Stimulated activated CD4-positive, alpha-beta T cell treated with anti-CD3 and anti-CD28 coated beads, TNF-alpha, amount 100 ng/mL, for 1 hour (primary cell): ENCODE measurements at places on chromosomes 13 and 19.

DNA sequence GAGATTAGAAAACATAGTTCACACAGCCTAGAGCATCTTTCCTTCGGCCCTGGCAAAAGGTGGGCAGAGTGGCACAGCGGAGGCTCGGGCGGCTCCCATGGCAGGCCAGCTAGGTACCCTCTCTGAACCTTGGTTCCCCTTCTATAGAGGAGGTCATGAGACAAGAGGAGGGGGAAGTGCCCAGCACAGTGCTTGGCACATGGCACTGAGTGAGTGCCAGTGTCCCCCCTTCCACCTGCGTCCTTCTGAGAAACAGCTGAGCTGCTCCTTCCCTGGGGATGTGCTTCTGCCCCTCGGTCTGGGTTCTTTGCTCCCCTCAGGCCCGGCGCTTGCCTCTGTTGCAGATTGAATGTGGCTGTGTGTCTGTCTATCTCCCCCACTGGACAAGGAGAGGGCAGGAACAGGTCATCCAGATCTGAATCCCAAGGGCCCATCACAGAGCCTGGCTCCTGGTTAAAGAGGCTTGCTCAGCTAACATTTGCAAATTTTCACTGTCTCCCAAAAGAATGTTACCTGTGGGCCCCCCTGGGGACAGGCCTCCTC lies 165.6 kb downstream of the USP12 start:
- DNase-seq, result no peak

DNA sequence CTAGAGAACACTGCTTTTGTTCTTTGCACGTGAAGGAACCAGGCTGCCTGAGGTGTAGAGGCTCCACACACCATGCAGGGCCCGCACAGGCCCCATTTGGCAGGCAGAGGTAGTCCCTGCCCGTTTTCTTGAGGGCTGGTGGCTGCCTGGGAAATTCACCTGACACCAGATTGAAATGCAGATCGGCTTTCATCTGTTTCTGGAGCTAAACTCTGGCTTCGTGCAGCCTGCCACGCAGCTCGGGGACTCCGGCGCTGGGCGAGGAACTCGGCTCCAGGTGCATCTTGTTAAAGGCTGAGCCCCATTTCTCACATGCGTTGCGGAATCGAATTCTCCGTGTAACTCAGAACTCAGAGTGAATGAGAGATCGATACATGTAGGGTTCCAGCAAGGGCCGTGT lies 37.7 kb downstream of the ATP11A start:
- no peak for DNase-seq

- no peak for DNase-seq
These were observed 520.3 kb downstream of the DIAPH3 start for GRCh38 chr13:59643364-59643841.

GRCh38 chr19:16571822-16572331 lies 338 bp downstream of the SLC35E1 start:
- no peak for DNase-seq

- no peak for DNase-seq
These were observed 110.0 kb upstream of the SOX21 start for GRCh38 chr13:94822356-94822755.

DNA sequence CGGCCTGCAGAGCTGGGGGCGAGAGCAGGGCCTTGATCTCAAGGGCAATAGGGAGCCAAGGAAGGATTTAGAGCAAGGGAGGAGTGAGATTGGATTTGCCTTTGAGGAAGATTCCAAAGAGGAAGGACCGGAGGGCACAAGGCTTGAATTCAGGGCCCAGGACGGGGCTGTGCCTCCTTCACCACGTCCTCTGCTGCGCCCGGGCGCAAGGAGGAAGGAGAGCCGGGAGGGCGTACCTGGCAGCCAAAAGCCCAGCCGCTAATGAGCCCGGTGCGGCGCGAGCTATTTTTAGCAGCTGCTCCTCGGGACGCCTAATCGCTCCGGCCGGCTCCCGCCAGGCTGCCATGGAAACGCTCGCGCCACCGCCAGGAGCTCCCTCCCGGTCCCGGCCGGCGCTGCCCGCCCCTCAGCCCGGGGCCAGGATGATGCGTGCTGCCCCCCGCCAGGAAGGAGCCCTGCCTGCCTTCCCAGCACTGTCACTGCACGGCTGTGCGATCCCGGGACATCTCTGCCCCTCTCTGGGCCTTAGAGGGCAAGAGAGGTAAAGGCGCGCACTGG lies 31.3 kb downstream of the TINCR start:
- no peak for DNase-seq

- no peak for DNase-seq
These were observed 7.7 kb downstream of the N4BP2L2 start for GRCh38 chr13:32530841-32531253.

DNA sequence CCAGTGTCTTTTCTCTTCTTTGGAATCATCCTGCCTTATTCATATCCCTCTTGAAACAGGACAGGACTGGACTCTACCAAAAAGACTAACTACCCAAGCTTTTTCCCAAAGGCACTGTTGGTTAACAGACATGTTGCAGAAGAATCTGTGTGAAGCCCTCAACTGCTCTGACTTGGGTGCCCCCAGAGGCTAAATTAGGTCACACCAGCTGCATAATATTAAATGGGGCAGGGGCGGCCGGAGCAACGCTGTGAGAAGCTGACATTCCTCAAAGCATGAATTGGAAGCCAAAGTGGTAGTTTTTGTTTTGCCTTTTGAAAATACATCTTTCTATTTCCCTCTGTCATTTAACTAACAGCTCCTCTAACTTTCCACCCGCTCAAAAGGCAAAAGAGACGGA lies 185.9 kb downstream of the LHFPL6 start:
- DNase-seq, result no peak

DNA sequence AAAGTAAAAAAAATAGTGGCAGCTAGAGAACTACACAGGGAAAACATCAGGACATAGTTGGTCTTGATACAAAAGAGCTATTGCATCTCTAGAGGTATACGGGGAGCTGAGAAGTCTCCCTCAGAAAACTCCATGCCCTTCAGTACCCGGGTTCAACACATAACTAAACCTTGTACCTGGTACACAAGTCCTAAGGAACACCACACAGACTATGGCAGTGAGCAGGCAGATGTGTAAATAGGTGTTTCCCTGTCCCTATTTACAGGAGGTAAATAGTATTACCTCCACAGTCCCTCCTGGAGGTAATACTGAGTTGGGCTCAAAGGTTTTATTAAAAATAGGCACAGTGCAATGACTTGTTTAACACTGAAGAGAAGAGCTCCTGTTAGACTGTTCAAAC lies 5.9 kb downstream of the FGF14 start:
- DNase-seq, result no peak

GRCh38 chr13:40206241-40207000 lies 460.0 kb downstream of the FOXO1 start:
- peak; percentile 31 for DNase-seq

- DNase-seq, result no peak
These were observed 14.4 kb downstream of the CEACAM4 start for GRCh38 chr19:41612483-41612882.

DNA sequence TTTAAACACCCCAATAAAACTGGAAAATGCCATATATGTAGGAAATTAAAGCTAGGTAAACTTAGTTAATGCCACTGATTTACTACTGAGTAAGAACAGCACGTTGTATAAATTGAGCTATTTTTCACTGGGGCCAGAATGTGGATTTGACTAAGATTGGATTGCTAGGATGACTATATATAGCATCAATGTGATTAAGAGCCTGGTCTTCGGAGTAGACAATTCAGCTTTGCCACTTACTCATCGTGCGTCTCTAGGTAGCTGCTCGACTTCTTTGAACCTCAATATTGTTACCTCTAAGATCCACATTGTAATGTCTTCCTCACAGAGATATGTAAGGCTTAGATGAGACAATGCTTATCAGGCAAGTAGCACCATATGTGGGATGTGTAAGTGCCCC lies 462.5 kb downstream of the KLF12 start:
- DNase-seq, result no peak

- no peak for DNase-seq
These were observed 181.5 kb downstream of the FOXO1 start for GRCh38 chr13:40484974-40485373.

- no peak for DNase-seq
These were observed at the start of gene ELANE for GRCh38 chr19:852136-853013. Gene ELANE, plus strand, starts transcription at chr19:852303. Its CDS starts 26 bp downstream, at chr19:852329.

- DNase-seq, result peak; percentile 72
These were observed 2.9 kb downstream of the CILP2 start for GRCh38 chr19:19540715-19541515.

GRCh38 chr13:48234566-48235340 lies 1.7 kb downstream of the ITM2B start:
- DNase-seq, result no peak

DNA sequence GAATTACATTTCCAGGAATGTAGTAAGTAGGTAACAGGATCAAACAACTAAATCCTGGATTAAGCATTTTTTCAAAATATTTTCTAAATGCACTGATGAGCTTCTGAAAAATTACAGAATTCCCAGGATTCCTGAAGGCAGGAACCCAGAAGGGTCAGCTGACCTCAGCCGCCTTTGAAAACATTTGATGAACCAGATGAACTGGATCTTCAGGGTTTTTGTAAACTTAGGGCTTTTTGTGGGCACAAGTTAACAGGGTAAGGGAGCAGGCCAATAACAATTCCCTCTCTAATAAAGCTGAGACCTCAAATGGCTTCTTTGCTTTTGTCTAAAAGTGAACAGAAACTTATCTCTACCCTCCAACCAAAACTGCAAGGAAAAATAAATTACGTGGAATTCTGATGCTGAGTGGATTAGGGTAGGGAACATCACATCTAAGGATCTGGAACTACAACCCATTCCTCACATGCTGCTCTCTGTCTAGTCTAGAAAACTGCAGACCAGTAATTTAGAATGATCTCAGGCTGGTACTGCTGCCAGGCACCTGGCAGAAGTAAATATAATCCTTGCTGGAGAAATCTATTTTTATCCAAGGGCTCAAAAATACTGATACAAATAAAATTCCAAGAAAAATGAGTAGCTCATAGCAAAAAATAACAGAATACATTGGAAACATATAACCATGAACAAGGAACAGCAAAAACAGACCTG lies 48.2 kb upstream of the N4BP2L1 start:
- no peak for DNase-seq

- DNase-seq, result no peak
These were observed 70.3 kb downstream of the ALOX5AP start for GRCh38 chr13:30805603-30806011.

DNA sequence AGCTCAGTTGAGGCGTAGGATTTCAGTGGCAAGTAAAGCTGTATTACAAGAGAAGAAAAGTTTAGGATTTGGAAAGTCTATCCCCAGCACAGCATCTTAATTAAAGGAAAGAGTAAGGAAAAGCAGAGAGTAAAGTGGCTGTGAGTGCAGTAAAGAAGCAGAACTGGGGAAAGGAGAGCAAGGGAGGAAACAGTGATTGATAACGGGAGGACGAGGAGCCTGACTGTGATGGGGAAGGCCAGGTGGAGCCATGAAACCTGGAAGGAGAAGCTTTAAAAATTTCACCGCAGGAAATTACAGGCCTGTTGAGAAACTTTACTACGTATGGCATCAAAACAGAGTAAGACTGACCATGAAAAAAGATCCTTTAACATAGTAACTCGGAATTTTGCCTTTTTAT lies 175.6 kb downstream of the SHISA2 start:
- DNase-seq, result no peak

DNA sequence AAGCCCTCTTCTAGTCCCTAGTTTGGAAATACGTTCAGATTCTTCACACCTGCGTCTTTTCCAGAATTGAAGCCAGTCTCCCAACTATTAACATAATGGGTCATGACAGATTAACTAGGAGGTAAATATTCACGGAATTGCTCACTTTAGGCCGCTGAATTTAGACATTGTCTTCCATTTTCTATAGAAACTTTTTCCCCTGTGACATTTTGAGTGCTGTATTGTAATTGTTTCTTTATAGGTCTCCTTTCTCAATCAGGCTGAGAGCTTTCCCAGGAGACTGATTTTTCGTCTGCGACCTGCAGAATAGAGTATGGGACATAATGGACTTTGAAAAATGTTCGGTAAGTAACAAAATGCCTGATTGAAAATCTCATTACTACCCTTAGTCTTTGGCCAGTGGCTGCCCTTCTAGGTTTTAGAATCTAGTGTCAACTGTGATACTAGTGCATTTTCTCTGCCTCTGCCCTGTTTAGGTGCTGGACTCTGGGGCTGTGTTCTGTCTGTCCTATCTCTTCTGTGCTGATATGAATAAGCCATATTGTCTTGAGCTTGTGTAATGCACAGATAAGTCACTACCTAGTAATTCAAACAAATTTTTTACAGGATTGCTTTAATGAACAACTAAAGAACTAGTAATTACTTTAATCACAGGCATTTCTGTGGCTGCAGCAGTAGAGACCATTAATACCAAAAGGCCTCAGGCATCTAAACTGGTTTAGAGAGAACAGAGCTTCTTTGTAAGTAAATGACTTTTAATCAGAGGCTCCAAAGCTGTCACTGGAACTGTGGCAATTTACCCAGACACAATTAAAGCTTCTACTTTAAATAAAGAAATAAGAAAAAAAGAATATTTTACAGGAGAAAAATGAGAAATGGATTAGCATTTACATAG lies 122.4 kb upstream of the FREM2 start:
- no peak for DNase-seq

DNA sequence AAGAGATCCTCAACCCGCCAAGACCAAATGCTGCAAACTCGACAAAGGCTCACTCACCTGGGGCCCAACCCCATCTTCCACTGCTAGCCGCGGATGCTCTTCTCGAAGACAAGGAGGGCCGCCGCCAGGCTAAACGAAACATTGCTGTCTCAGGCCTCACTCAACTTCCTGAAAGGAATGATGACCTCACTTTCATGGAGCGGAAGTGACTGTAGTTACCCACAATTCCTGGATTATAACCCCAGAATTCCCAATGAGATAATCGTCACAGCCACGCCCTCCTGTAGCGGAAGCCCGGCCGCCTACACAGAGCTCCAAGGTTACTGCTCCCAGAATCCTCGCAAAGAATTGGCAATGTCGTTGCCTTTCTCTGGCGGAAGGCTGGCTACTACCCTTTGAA lies 10.5 kb upstream of the ZNF112 start:
- no peak for DNase-seq

DNA sequence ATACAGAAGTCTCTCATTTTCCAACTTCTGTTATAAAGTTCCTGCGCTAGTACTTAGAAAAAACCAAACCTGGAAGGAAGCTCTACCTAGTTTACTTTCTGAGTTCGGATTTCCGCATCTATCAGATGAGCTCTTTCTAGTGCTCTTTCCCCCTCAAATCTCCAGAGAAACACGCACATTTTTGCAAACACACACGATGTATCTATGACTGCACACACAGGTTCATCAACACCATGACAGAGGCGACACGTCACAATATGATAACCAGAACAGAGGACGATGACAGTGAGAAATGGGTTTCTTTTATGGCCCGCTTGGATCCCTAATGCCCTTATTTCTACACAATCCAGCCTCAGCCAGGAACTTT lies 629 bp upstream of the LRRC63 start:
- no peak for DNase-seq
